ENCODE measurements at places on chromosomes 3 and 15.
A peak's percentile ranks its signal among the peaks of the same experiment; 100 is the strongest.

GRCh38 chr15:70311821-70312220, 214.1 kb upstream of the TLE3 start:
- no peak for DNase-seq

GRCh38 chr3:137930976-137931375, 79.0 kb upstream of the CLDN18 start:
- no peak for DNase-seq

- peak; percentile 52 for DNase-seq
Measured at GRCh38 chr3:121718205-121718846, 31.2 kb downstream of the GOLGB1 start.

DNA sequence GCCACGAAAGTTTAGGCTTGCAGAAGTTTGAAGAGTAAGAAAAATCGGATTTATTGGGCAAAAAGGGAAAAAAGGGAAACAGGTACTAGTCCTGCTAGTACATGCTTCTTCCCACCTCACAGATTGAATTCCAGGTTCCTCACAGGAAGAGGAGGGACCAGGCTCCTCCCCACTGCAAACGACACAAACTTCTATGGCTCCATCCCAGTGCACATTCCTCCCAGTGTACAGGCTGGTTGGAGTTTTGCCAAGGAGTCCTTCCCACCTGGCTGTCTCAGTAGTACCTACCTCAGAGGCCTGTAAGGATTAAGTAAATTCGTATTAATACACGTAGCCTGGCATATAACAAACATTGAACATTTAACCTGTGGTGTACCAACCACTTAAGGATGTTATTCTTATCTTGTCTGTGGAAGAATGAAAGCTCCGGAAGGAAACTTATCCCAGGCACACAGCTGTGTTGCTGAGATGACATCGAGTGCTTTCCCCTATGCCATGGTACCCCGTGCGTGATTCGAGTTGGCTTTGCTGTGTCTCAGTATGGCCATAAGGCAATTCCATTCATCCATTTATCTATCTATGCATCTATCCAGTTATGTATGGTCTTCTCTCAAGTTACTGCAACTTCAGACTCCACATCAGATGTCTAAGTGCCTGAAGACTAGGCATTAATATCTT, 294.3 kb downstream of the LRTM1 start:
- DNase-seq = no peak

DNA sequence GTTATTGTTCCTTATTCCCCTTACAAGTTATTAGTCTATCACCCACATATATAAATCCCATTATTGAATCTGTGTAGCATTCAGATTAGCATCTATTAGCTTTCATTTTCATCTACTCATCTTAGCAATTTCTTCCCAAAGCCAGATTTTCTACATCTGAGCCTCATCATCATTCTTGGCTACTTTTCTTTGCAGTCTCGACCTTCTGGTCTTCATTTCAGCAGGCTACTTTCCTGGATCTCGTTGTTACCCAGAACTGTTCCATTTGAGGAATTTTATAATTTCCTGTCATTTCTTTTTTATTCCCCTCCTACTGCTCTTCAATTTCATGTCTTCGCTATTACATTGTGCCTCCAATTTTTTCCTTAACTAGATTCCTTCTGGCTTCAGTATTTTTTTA, 51.8 kb downstream of the SPRED1 start:
- DNase-seq = no peak

- DNase-seq = no peak
Measured at GRCh38 chr3:191440532-191440931, 20.4 kb upstream of the PYDC2 start.

GRCh38 chr3:148763156-148763680, 64.4 kb upstream of the CPB1 start:
- no peak for DNase-seq

- DNase-seq = peak; percentile 94
Measured at GRCh38 chr3:101779047-101779821, at the start of gene NXPE3. TSS of gene NXPE3 (plus strand) at chr3:101779211. CDS start at chr3:101785597, 6,386 bp downstream.

DNA sequence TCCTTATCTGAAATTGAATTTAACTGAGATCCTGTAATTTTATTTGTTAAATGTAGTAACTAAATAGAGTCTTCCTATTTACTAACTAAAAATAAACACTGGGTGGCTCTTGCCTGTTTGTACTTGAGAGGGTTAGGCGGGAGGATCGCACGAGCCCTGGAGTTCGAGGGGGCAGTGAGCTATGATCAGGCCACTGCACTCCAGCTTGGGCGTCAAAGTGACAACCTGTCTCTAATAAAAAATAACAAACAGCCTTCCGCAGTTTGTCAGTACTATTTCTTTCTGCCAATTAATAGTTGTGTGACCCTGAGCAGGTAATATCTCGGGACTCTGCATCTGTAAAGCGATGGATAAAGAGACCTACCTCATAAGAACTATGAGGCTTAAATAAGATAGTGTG, 768 bp upstream of the PDE12 start:
- no peak for DNase-seq

DNA sequence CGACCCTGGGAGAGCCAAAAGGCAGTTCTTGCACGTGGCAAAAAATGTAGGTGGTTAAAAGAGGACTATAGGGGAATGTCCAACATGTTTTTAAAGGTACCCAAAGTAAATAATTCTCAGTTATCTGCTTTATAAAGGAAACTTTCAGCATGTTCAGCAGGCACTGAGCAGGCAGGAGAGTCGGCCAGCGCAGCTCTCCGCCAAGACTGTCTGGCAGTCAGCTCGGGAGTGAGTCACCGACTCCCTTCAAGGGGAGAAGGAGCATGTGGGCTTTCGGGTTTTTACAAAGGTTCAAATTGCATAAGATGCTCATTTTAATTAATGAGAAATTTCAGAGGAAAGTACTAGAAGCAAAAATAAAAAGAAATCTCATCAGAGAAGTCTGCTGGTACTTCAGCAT, 7.0 kb downstream of the GABRA5 start:
- DNase-seq = no peak

DNA sequence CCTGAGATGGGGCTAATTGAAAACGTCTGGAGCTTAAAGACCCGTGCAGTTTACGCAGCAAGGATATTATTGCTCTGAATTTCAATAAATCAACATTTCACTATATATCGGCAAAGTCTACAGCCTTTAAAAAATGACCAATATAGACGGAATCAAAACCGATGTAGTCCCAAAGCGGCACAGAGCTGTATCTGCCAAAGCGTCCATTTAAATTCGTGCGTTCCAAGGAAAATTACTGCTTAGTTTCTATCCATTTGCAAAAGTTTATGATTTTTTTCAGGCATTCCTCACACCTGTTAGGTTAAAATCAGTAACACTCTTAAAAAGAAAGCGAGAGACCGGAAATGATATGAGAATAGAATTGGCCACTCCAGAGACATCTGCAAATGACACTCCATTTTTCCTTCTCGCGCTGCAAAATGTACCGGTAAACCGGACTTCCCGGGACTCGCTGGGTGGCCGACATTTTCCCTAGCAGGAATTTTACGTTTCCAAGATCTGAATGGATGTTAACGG, 777 bp upstream of the EIF4A2 start:
- no peak for DNase-seq

GRCh38 chr15:45181491-45182285, 6.1 kb downstream of the SHF start:
- DNase-seq = no peak

GRCh38 chr3:61637088-61638051, 76.0 kb downstream of the PTPRG start:
- DNase-seq = no peak

DNA sequence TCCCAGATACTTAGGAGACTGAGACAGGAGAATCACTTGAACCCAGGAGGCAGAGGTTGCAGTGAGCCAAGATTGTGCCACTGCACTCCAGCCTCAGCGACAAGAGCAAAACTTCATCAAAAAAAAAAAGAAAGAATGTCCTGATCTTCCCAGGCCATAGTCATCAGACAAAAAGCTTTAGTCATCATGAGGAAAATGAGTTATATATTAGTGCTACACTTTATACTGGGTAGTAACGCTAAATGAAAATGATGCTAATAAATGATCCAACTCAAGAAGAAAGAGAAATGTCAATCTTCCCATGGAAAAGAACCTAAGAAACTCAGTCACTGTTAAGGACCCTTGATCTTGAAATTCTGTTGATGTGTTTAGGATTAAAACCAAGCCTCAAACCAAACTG, 26.3 kb upstream of the TRIM59 start:
- no peak for DNase-seq

DNA sequence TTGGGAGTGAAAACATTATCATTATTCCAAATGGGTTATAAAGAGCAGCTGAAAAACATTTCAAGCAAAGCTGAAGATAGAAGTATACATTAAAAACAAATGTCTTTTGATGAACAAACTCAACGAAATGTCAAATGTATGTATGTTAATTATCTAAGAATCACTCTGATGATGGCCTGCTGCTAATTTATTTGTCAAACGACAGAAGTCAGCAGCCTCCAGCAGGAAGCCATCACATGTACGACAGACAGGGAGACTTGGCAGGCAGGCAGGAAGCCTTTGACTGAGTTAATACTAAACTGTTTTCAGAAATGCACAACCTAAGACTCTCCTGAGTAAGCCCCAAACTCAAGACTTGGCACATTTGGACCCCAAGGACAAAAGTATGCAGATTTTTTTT, 491.1 kb downstream of the ZNF385D start:
- DNase-seq = no peak

GRCh38 chr15:81752546-81752942, 293.3 kb downstream of the MEX3B start:
- no peak for DNase-seq

- no peak for DNase-seq
Measured at GRCh38 chr15:56034514-56034913, 41.1 kb upstream of the NEDD4 start.

DNA sequence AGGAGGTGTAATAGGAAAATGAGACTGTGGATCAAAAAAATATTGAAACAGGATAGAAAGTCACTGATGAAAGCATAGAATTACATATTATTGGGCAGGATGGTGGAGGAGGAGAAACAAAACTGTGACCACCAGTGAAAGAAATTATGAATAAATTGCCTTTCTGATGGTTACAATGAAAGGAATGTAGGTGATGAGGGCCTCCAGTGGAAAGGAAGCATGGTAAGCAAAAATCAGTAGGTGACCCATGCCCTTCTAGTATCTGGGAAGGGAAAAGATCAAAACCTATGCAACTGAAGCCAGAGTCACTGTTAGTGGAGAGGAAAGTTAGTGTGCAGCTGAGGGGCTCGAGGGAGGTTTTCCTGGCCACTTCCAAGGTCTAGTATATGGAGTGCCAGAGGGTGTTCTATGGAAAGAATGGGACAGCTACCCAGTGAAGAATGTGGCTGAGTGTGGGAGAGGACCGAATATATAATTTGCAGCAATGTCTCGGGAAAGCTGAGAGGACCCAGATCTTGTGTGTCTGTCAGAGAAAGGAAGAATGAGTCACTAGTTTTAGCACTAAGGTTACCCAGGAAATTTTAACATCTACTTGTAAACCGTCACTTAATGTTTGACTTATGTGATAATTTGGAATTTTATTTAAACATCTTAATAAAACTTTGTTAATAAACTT, 146.2 kb downstream of the NFKBIZ start:
- no peak for DNase-seq

DNA sequence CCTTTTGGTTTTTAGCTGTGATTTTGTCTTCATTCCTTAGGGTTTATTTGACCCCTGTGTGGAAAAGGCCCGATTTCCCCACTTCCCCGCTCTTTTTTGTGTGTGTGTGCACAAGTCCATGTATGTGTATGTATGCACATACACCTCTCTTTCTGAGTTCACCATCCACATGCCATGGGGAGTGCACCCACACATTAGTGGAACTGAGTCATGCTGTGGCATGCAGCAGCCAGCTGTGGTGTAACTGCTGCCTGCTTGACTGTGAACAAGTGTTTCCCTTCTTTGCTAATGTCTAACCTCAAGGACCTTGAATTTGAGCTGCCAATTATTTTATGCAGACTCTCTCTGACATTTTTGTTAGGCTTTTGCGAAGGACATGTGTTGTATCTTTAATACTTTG, 434.9 kb upstream of the TPM1 start:
- DNase-seq = no peak

DNA sequence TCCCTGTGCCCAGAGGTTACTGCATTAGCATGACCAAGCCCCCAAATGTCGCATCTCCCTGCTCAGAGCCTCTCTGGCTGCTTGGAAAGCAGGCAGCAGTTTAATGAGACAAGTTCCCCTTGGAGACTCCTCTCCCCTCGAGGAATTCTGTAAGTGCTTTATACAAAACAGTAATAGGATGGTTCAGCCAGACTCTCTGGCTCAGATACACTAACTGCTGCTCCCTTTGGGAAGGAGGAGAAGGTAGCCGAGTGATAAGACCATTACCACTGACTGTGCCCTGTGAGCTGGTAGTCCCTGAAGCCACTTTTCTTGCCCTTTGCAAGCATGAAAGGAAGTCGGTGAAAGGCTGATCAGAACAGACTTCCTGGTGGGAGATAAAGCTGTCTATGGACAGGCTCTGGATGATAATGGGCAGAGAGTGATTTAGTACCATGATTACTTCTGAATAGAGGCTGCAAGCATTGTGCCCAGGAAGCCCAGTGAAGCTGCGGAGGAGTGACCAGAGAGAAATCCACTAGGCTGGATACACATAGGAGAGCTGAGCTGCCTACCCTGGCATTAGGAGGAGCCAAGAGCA, 100.8 kb downstream of the SEMA6D start:
- DNase-seq = no peak

GRCh38 chr3:58565621-58566397, 11.4 kb downstream of the FAM107A start:
- DNase-seq = no peak

DNA sequence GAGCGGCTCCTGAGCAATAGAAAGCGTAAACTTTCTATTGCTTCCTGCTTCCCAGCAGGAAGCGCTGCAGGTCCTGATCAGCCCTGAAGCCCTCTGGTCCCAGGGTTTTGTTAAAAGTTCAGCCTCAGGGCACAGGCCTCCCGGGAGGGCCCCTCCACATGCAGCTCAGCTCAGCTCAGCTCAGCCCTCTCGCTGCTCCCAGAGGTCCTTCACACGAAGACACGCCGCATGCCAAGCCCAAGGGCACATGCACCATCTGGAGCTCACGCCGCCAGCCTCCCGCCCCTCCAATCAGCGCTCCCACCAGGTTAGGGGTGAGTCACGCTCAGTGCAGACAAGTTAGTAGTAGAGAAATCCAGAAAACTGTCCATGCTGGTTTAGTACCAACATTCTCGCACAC, 12.7 kb downstream of the TKT start:
- DNase-seq = no peak

DNA sequence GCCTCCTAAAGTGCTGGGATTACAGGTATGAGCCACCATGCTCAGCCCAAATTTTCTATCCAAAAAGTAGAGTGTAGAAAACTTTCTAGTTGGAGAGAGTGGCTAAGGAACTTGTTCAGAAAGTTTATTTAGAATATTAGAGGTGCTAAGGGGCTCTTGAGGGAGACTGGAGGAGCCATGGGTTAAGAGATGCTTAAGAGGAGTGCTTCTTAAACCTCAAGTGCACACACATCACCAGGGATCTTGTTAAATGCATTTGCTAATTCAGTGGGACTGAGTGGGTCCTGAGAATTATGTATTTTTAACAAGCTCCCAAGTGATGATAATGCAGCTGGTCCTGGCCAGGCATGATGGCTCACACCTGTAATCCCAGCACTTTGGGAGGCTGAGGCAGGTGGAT, 29.7 kb upstream of the SLMAP start:
- no peak for DNase-seq

GRCh38 chr3:194310060-194310835, 40.9 kb downstream of the CPN2 start:
- no peak for DNase-seq
